ENCODE measurements at places on chromosomes 5 and 9.

GRCh38 chr9:94167376-94167890 lies 83.2 kb downstream of the PTPDC1 start:
- DNase-seq, result no peak

DNA sequence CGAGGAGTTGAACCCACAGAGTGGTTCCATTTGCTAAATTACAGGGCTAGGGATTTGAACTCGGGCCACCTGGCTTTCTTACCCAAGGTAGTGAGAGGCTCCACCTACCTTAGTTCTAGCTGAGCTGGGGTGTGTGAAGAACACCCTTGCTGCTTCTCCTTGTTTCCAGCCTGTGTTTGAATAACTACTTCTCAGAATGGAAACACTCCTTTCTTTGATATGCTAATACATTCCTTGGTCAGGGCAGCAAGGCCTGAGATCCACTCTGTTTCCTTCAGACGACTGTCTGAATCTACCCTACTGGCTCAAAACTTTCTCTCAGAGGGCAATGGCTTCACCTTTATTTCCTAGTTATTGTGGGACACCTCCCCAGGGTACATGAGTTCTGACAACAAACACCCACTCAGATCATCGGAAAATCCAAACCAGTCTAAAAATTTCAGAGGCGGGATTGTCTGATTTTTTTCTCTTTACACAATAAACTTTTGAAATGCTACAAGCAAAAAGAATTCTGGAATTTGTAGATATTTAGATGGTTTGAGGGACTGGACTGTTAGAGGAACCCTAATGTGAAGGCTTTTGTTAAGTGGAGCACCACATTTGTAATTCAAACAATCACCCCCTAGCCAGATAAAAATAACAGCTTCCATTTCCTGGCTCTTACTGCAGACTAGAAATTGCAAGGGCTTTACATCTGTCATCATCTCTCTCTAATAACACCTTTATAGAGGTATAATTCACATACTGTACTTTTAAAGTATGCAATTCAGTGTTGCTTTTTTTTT lies 4.0 kb upstream of the ATP6V1G1 start:
- DNase-seq, result no peak

GRCh38 chr9:77569335-77569734 lies 78.8 kb downstream of the GNA14 start:
- DNase-seq, result no peak

DNA sequence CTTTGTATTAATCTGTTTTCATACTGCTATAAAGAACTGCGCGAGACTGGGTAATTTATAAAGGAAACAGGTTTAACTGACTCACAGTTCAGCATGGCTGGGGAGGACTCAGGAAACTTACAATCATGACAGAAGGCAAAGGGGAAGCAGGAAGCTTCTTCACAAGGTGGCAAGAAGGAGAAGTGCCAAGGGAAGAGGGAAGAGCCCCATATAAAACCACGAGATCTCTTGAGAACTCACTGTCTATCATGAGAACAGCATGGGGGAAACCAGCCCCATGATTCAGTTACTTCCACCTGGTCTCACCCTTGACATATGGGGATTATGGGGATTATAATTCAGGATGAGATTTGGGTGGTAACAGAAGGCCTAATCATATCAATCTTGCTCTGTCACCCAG lies 60.9 kb upstream of the CHD1 start:
- DNase-seq, result no peak

- DNase-seq, result no peak
Measured at GRCh38 chr9:118162716-118163115, 458.5 kb downstream of the TLR4 start.

- DNase-seq, result no peak
Measured at GRCh38 chr9:2525147-2525546, 96.4 kb upstream of the VLDLR start.

- no peak for DNase-seq
Measured at GRCh38 chr9:82539856-82540579, 522.9 kb downstream of the RASEF start.

- DNase-seq, result no peak
Measured at GRCh38 chr9:132187121-132187620, 25.3 kb downstream of the NTNG2 start.

DNA sequence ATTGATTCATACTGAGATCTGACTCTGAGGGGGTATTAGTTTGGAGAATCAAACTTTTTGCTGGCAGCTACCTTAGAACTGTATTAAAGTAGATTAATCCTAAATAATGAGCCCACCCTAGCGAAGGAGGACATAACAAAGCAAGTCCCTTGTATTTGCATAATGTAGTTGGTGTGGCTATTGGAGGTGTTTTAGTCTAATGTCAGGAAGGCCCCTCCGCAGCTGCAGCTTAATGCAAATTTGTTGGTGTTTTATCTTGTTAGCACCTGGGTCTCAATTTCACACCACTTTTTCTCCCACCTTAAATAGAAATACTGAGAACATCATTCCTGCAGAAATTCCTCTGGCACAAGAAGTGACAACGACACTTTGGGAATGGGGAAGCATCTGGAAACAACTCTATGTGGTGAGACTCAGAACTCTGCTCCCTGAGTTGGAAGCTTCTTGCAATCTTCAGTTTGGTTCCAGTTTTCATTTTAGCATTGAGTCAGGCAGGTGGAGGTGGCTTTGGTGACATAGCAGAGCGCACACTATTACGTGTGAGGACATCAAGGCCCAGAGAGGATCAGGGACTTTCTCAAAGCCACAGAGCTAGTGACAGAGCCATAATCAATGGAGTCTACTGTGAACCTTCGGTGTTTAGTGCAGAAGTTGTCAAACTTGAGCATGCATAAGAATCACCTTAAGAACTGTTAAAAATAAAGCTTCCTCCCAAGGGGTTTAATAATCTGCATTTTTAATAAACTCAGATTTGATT lies 33.9 kb downstream of the DOCK2 start:
- no peak for DNase-seq

GRCh38 chr5:109345699-109346098 lies 64.1 kb downstream of the PJA2 start:
- no peak for DNase-seq

Data from CD4-positive, alpha-beta T cell treated with Interleukin-10 for 1 hour (primary cell).